ENCODE measurements at places on chromosomes 1 and 21.

DNA sequence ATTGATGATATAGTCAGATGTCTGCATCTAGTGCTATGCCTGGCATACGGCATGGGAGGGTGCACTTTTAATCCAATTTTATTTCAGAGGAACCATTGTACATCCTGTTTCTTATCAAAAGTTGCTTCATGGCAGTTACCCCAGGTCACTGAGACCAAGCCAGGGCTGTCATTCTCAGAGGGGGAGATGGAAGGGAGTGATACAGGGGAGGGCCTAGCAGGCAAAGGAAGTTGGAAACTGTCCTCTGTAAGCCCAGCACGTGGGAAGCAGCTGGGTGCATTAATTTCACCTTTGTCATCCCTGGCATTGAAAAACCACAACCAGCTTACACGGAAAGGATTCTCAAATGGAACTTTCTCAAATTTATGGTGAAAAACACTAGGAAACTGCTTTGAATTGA, 458.7 kb upstream of the ADAMTS5 start:
- no peak for DNase-seq

GRCh38 chr1:9990944-9991343, 6.1 kb upstream of the RBP7 start:
- DNase-seq, result no peak

DNA sequence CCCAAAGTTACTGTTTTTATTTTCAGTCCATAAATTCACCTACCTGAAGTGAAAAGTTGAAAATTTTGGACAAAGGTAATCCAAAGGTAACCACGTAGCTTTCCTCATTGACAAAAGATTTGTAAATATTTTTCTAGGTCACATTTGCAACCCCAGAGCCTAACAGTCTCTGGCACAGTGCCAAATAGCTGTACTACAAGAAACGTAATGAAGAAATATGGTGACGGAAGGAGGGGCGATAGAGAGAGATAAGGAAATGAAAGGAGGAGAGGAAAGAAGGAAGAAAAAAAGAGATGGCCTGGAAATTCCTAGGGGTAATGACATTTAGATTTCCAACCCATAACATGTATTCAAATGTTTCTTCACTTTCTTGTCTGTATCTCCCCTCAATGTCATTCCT, 159.4 kb downstream of the BARHL2 start:
- DNase-seq, result no peak

GRCh38 chr1:2949966-2950925, 71.0 kb upstream of the ACTRT2 start:
- DNase-seq, result no peak

DNA sequence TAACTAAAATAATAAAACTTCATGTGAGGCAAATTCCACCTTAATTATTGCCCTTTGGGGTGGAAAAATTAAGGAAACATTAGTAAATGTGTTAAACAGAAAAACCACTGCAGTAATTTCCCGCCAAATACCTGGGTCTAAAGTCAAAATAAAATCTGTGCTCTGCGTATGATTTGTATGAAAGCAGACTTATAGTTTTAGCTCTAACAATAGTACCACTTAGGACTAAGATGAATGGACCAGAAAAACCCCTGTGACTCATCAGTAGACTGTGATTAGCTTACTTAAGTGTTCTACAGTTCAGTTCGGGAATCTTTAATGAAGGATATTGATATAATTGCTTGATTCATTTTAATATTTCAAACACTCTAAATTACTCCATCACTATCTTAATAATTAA, 23.3 kb upstream of the C1orf105 start:
- DNase-seq, result no peak

- DNase-seq, result no peak
Observed at GRCh38 chr1:66276218-66276617, 257.7 kb upstream of the SGIP1 start.

GRCh38 chr1:245571815-245572294, 417.1 kb downstream of the KIF26B start:
- no peak for DNase-seq

DNA sequence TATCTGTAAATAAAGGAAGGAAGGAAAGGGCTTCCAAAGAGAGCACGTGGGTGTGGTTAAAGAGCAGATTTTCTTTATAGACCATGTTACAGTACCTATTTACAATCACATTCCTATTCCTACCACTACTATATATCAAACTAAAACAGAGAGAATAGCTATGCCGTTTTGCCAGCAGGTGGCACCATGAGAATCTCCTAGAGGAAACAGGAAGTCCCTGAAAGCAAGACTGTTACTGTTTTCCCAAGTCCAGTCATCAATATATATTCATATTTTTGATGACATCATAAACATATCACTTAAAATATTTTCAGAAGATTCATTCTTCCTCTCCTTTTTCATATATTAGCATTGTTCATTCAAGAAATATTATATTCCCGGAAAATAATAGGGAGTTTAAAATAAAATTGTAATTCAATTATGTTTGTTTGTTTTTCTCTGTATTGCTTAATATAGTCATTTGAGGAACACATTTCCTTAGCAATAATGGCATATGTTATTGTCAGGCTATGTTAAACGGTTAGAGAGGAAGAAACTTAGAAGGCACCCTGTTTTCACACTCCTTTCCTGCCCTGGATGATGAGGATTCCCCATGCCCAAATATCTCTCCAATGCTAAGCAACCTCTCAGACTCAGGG, 6.6 kb downstream of the CCDC190 start:
- DNase-seq, result peak; percentile 57

GRCh38 chr1:232667778-232668165, 37.8 kb upstream of the SIPA1L2 start:
- no peak for DNase-seq

- DNase-seq, result no peak
Observed at GRCh38 chr21:32237021-32237420, 41.8 kb downstream of the MIS18A start.

DNA sequence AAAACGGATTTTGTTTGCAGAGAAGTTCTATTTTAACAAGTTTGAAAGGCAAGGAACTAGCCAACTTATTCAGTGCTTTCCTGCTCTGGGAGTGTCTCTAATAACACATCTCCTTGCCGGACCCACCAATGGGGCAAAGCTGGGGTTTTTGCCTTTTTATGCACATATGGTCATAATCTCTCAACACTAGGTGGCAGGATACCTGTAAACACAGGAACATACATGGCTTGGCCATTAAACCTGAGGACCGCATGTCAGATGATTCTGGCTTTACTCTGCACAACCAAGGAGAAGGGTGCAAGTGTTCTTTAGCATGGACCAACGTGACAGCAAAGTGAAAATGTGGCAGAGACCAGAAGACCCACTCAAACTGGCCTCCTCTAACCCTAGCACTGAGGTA, 4.9 kb downstream of the TMEM9 start:
- DNase-seq, result no peak

GRCh38 chr1:116568662-116569380, 2.0 kb downstream of the CD58 start:
- no peak for DNase-seq

- DNase-seq, result no peak
Observed at GRCh38 chr1:20059847-20060246, 10.1 kb upstream of the PLA2G5 start.
